Activated gamma-delta T cell treated with Interleukin-2 at 50 U/mL for 16 hours (primary cell): ENCODE measurements at places on chromosomes 6 and 20.

DNA sequence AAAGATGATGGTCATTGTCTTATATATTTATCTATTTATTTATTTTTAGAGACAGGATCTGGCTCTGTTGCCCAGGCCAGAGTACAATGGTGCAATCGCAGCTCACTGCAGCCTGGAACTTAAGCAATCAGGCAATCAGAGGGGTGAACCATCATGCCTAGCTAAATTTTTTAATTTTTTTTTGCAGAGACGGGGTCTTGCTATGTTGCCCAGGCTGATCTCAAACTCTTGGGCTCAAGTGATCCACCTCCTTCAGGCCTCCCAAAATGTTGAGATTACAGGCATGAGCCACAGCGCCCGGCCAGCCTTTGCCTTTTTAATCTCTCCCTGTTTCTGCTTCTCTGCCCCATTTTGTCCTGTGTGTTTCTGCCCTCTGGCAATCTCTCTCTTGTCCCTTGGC lies 102.2 kb downstream of the NCR2 start:
- DNase-seq, result no peak

GRCh38 chr6:18501663-18502013 lies 114.5 kb downstream of the RNF144B start:
- no peak for DNase-seq

DNA sequence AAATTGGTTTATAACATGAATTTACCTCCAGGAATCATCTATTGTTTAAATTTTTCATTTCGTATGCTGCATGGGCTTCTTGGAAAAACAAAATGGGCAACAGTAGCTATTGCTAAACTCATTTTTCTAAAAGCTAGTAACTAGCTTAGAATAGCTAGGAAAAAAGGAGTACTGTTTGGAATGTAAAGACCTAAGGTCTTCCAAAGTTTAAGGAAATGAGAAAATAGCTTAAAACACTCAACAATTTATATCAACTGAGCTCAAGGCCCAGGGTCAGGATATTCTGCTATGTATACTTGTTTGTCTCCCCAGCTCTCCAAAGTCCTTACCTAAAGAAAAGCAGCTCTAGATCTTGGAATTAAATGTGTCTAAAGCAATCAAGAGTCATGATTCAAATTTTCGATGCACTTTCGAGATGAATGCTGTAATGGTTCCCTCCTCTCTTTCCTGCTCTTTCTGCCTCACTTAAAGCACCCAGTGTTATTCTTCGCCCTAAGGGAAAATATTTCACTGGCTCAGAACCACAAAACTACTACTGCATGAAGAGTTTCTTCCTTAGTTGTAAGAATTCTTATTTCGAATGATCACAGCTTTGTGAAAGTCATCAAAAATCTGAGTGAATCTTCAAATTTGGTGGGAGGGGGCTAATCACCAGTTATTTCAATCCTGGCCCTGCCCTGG lies 41.6 kb downstream of the LYRM4 start:
- no peak for DNase-seq

DNA sequence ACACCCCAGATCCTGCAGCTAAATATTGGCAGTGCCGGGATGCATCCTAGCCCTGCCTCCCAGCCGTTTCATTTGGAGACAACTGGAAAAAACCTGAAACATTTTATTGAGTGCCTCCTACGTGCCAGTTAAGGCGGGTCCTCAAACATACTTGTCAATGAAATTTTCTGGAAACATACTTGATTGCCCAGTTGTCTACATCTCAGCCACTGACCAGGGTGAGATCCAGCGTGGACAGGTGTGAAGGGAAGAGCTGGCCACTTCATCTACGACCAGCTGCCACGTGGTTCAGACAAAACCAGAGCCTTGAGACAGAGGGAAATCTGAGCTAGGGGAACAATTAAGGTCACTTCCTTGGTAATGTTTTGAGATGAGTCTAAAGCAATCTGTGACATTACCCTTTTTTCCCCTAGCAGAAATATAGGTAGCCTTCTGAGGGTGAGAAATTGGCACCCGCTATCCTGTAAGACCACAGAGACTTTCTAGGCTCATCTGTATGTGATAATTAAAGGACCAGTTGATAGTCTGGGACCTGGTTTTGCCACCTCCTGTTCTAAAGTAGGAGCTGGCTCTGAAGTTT lies 116.3 kb upstream of the MTHFD1L start:
- no peak for DNase-seq

- DNase-seq, result no peak
Observed at GRCh38 chr6:55705451-55706440, 126.8 kb upstream of the HMGCLL1 start.

GRCh38 chr6:40181367-40181766 lies 247.1 kb upstream of the MOCS1 start:
- DNase-seq, result no peak

GRCh38 chr6:101878554-101879276 lies 485.2 kb downstream of the GRIK2 start:
- no peak for DNase-seq
